Effector memory CD4-positive, alpha-beta T cell (primary cell): ENCODE measurements at places on chromosomes 3 and 15.

- DNase-seq: no peak
These were observed 33.7 kb downstream of the THRB start for GRCh38 chr3:24460974-24461373.

GRCh38 chr3:10242182-10243065, 5.8 kb upstream of the TATDN2 start:
- peak; percentile 70 for DNase-seq

GRCh38 chr15:48855501-48856440, 22.2 kb upstream of the EID1 start:
- no peak for DNase-seq

DNA sequence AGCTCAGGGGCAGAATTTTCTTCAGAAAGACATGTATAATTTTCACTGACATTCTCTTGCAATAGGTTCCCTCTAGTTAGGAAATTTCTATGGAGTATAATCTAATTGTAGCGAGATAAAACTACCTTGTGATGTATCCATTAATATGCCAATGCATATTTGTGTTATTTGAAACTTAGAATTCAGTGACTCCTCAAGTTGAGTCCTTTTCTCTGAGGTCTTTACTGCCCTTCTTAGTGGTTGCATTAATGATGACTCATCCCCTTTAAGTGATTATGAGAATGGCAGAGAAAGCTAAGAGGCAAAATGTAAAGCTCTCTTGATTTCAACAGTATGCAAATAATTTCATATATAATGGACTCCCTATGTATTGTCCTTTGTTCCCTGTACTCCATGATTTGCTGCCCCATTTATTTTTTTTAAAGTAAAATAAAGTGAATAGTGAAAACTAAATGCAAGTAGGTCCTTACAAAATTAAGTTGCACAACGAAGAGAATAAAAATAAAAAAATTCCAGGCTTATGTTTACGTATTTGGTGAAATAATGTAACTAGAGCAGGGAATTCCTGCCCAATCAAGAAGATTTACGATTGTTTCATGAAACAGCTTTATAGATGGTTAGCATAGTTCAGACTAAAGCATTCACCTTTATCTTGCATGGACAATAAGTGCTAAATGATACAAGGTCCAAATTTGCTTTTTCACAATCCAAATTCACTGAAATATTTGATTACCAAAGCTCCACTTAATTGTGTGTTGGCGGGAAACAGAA, 78.1 kb downstream of the ZPLD1 start:
- DNase-seq: no peak

- no peak for DNase-seq
These were observed 45.7 kb upstream of the PLSCR5 start for GRCh38 chr3:146650691-146651442.

GRCh38 chr3:72187131-72187530, 402.2 kb upstream of the PROK2 start:
- no peak for DNase-seq

- no peak for DNase-seq
These were observed 1398.0 kb upstream of the ALCAM start for GRCh38 chr3:103968751-103969150.
